ENCODE measurements at places on chromosomes 3 and 15.
A peak's percentile ranks its signal among the peaks of the same experiment; 100 is the strongest.

DNA sequence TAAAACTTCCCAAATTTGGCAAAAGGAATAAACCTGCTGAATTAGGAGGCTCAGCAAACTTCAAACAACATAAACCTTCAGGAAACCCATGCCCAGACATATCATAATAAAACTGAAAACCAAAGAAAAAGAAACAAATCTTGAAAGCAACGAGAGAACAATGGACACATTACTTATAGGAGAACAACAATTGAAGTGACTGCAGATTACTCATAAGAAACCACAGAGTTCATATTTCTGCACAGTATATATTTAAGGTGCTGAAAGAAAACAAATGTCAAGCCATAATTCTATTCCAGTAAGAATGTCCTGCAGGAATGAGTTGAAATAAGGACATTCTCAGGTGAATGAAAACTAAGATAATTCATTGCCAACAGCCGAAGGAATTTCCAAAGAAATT is 80.8 kb upstream of the PROK2 start:
- no peak for DNase-seq

- DNase-seq: no peak
These were observed 300.9 kb downstream of the RORA start for GRCh38 chr15:60928210-60928609.

DNA sequence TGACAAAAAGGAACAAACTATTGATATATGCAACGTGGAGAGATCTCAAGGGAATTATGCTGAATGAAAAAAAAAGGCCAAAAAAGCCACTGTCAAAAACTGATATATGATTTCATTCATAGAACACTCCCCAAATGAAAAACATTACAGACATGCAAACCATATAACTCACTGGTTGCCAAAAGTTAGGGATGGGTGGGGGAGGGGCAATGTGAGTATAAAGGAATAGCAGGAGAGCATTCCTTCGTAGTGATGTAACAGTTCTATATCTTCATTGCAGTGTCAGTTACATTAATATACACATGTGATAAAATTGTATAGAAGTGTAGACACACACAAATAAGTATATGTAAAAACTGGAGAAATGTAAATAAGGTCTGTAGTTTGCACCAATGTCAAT is 12.2 kb downstream of the GBE1 start:
- no peak for DNase-seq

GRCh38 chr3:23880703-23881339 is 36.0 kb downstream of the NKIRAS1 start:
- no peak for DNase-seq

DNA sequence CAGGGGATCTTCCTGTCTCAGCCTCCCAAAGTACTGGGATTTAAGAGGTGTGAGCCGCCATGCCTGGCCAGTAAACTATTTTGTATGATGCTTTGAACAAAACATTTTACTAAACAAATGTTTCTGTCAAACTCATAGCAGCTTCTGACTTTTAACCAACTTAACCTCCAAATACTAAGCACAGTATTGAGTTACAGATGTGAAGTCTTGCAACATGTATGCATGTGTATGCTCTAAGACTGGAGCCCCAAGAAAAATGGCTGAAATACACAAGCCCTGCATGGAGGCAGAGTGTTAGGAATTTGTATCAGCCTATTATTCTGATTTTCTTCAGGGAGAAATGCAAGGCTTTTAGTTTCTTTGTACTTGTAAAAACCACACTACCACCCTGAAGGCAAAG is 137.1 kb downstream of the CBLB start:
- DNase-seq: no peak

DNA sequence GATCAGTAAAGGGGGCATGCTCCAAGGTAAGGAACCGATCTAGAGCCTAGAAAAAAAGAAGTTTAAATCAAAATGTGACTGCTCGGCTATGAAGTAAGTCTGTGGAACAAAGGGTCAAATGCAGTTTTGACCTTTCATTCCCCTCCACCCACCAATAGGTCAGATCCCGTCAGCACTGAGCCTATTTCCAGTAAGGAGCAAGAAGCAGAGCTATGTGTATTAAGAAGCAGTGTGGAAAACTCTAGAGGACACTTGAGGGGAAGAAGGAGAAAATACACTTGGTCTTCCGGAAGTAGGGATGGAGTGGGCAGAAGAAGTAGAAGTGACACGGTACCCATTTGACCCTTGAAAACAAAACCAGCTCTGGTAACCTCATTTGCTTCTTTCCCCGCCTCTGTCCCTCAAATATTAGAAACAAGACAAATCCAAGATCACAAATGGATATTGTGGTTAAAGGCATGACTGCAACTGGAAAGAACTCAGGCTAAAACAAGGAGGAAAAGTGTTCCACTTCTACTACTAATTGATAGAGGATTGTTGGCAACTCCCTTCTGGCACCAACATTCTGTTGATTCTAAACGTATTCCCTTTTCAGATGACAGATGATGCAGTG is 888.3 kb upstream of the NR2F2 start:
- no peak for DNase-seq

DNA sequence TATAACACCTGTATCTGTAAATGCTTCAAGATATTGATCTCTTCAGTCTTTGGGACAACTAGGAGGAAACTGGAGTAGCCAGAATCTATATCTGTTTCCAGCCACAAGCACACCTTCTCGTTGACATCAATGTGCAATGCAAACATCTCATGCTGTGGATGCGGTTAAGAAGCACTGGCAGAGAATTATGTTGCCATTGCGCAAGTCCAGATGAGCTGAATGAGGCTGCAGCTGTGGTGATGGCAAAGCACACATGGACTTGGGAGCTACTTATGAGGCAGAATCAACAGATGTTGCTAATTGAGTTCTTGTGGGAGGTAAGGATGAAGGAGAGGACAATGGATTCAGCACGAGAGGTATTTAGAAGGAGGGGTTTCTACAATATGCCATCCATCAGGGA is 90.9 kb downstream of the STRIT1 start:
- DNase-seq: no peak

DNA sequence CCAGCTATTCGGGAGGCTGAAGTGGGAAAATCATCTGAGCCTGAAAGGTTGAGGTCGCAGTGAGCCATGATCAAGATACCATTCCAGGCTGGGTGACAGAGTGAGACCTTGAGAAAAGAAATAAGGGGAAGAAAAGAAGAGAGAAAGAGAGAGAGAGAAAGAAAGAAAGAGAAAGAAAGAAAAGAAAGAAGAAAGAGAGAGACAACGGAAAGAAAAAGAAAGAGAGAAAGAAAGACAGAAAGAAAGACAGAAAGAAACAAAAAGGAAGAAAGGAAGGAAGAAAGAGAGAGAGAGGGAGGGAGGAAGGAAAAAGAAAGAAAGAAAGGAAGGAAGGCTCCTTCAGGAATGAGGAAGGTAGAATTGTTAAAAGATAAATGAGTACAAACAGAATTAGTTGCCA is 84.5 kb downstream of the RPL22L1 start:
- no peak for DNase-seq

GRCh38 chr3:127964053-127964452 is 49.0 kb downstream of the KBTBD12 start:
- DNase-seq: no peak

DNA sequence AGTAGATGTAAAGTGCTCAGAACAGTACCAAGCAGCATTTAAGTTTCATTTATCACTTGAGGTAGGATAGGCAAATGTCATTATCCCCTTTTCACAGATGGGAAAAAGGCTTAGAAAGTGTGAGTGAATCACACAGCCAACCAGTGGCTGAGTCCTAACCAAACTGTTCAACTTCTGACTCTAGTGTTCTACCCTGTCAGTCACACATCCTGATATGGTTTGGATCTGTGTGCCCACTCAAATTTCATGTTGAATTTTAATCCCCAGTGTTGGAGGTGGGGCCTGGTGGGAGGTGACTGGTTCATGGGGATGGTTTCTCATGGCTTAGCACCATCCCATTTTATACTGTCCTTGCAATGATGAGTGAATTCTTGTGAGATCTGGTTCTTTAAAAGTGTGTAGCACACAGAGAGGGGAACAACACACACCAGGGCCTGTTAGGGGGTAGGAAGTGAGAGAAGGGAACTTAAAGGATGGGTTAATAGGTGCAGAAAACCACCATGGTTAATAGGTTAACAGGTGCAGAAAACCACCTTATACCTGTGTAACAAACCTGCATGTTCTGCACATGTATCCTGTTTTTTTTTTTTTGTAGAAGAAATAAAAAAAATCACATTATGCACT is 304.7 kb downstream of the SUCLG2 start:
- DNase-seq: peak; percentile 68

DNA sequence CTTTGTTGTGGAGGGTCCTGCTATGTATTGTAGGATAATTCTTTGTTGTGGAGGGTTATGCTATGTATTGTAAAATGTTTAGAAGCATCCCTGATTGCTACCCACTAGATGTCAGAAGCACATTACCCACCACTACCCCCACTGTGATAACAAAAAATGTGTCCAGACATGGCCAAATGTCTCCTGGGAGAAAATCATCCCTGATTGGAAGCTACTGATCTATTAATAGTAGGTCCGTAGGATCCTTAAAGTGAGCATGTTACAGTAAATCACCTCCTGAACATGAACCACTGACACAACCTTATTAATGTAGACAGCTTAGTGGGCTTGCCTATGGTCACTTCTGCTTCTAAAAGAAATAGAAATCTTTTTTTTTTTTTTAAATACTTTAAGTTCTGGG is 884.6 kb downstream of the AGBL1 start:
- no peak for DNase-seq

DNA sequence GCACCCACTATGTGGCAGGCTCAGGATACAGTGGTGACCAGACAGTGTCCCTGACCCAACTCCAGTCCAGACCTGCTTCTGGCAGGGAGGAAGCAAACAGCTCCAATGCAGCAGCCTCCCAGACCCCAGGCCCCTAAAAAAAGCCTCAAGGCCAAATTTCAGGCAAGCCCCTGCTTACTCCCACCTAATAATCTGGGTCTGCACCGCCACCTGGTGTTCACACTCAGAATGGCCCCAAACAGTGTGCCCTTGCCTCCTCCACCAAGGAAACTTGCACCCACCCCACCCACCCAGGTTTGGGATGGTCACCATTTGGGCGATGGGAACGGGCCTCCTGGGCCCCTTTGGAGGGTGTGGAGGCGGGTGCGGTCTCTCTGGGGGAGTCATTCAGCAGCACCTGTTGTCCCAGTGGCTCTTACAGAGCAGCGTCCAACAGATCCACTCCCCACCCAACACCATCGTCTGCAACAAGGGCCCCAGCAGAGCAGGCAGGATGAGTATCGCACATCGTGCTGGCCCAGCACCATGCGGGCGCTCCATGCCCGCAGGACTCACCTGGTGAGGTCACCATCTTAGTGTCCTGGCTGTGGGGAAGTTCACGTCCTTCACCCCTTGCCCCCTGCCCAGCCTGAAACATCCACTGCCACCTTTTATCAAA is 17.3 kb downstream of the C3orf18 start:
- DNase-seq: peak; percentile 84

GRCh38 chr3:52429031-52429430 is 15.9 kb downstream of the SEMA3G start:
- DNase-seq: no peak

- no peak for DNase-seq
These were observed 20.6 kb upstream of the RFTN1 start for GRCh38 chr3:16533928-16534574.

GRCh38 chr3:165195241-165195639 is 944 bp downstream of the SLITRK3 start:
- no peak for DNase-seq

- DNase-seq: no peak
These were observed 8.9 kb upstream of the SEMA5B start for GRCh38 chr3:123036352-123037014.

DNA sequence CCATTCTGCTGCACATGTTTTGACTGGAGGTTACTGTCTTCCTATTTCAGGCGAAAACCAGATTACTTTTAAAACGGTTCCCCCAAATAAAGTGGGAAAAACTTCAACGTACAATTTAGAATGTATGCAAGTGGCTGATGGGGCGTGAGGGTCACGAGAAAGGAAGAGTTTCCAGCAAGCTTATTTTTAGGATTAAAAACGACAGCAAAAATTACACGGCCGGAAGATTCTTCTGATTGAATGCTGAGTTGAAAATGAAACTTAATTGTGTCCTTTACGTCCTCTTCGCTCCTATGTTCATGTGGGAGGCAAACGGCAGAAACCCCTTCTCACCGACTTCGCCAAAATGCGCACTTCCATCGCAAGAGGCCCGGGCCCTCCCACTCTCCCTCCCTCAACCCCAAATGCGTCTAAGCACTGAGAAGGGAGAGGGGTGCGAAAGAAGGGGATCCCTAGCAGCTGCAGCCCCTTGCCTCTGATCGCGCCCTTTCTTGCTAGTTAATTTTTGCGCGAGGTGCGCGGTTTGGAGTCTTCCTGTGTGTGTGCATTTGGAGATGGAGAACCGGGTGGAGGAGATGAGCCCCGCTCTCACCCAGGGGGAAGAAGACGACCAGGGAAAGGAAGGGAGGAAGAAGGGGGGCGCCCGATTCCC is 656 bp downstream of the CD47 start:
- peak; percentile 76 for DNase-seq

DNA sequence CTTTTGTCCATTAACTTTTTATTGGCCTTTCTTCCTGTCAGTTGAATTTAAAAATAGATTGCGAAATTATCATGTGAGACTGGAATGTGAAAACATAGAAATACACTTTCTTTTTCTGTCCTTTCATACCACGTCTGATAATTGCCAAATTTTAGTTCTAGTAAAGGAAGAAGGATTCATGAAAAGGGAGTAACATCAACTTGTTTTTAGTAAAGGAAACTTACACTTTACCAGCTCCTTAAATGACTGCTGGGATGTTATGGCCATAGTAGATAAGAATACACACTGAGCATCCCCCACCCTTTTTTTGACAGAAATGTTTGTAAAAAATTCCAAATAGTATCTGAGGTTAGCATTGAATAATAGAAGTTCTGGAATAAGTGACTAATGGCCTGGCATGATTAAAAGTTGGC is 137.9 kb downstream of the NEO1 start:
- no peak for DNase-seq

- DNase-seq: no peak
These were observed 6.8 kb upstream of the TXNRD3 start for GRCh38 chr3:126661532-126662364.

DNA sequence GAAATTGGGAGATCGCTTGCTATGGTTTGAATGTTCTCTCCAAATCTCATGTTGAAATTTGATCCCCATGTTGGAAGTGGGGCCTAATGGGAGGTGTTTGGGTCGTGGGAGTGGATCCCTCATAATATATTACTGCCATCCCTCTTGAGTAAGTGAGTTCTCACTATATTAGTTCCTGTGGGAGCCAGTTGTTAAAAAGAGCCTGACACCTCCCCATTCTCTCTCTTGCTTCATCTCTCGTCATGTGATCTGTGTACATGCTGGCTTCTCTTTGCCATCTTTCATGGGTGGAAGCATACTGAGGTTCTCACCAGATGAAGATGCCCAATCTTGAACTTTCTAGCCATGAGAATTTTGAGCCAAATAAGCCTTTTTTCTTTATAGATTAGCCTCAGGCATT is 43.0 kb upstream of the IL20RB start:
- no peak for DNase-seq

DNA sequence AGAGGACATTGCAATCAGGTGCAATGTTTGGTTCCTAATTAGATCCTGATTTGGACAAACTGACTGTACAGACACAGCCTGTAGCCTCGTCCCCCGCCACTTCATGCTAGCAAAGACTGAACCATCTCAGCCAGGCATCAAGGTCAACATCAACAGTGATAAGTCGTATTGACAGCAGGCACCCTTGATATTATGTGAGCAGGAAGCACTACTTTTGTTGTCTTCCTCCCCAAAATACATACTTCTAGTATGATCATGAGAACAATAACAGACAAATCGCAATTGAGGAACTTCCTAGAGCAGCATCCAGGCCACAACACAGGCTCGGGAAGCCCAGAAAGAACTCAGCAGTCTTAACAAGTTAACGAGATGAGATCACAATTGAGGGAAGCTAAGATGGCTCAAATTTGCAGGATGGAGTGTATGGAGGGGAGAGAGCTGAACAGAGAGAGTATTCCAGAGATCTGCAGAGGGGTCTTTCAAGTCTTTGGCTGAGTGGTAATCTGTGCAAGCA is 20.4 kb downstream of the TGM5 start:
- no peak for DNase-seq

Measured in activated T-cell treated with anti-CD3 and anti-CD28 coated beads, Interleukin-2, amount 50 U/mL, for 48 hours (primary cell).